AG08396 (cell line): ENCODE measurements at places on chromosomes 7 and 10.

DNA sequence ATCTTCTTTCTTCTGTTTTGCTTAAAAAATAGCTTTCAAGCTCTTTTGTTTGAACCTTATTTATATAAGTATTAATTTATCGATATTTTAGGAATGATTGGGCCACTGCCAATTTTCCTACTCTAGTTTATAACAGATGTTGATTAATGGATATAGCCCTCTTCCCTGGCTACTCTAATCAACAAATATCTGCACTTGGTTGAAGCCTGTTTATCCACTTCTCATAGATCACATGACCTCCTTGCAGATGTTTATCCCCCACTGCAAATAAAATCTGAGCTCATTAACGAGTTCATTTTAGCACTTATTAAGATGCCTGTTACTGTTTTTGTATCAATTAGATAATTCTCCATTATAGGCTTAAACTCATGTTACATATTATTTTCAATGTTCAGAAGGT lies 715.3 kb downstream of the CNTNAP2 start:
- DNase-seq: no peak

DNA sequence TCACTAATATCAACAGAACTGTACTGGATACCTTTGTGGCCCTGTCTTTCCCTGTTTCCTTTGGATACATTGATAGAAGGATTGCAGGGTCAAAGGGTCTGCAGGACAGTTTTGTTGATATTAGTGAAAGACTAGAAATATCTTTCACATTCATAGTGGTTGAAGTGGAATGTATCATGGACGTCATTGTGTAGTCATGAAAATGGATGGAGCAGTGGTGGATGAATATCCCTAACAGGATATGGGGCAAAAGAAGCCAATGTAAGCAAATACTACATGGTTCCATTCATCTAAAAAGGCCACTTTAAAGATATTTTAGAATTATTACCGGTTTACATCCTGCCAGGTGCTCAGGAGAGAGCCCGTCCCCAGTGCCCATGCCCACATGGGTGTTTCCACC lies 23.8 kb downstream of the PALD1 start:
- DNase-seq: peak; percentile 41

- no peak for DNase-seq
Observed at GRCh38 chr7:55965100-55965470, 700 bp downstream of the NIPSNAP2 start.

DNA sequence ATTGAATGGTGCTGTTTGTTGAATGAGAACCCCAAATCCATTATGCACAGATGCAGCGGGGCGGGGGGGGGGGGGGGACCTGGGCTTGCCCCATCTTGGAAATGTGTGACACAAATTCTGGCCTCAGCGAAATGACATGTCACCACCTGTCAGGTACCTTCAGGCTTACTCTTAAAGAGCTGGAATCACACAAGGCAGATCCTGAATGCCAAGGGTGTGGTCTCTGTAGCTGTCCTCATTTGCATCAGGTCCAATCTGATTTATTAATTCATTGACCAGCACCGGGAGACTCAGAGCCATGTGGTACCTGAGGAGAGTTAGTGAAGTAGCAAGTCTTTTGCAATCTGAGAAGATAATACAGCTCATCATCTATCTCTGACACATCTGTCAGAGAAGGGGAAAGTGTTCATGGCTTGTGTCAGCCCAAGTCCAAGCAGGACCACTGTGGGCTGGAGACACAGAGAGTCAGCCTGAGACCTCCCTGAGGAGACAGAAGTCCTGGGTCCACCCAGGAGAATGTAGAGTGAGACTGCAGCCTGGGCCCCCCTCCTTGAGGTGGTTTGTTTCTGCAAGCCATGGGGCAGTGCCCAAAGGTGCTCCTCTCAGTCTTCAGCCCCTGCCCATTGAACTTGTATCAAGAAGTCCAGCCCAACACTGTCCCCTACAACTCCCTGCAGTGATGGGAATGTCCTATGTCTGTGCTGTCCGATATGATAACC lies 46.7 kb downstream of the ADCYAP1R1 start:
- DNase-seq: no peak

DNA sequence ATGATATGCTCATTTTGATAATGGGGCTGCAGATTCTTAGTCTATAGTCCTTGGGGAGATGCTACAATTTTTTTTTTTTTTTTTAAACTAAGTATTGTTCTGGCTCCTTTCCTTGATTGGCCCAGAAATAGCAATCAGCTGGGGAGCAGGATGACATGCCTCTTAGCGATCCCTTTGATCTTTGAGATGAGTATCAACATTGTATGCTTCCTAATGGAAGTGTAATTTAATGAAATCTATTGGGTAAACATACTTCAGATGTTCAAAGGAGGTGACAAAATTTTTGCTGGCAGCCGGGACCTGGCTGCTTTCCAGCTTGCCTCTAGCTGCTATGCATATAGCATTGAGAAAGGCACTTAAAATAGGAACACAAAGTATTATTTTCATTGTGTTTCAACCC lies 43.5 kb downstream of the VTI1A start:
- no peak for DNase-seq

- no peak for DNase-seq
Observed at GRCh38 chr10:29621161-29621560, 13.6 kb downstream of the SVIL start.

- DNase-seq: no peak
Observed at GRCh38 chr7:81503336-81503735, 266.5 kb downstream of the HGF start.

DNA sequence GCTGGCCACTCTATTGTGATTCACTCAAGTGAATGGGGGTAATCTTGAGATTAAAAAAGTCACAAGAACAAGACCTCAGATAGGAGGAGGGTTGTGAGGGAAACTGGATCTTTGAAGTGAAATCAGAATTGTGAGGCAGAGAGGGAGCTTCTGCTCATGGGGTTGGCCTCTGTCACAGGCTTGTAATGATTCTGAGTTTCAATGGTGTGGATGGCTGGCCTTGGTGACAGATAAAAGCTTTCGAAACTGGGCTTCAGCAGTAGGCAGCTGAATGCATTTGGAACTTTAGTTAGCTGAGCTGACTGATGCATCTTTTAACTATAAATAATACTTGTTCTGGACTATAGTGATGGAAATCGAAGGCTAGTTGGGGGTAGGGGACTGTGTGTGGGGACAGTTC lies 12.2 kb downstream of the TAS2R60 start:
- no peak for DNase-seq

GRCh38 chr10:5234106-5234860 lies 37.6 kb downstream of the AKR1C4 start:
- DNase-seq: peak; percentile 20

- no peak for DNase-seq
Observed at GRCh38 chr7:69684369-69685292, 86.4 kb downstream of the AUTS2 start.

DNA sequence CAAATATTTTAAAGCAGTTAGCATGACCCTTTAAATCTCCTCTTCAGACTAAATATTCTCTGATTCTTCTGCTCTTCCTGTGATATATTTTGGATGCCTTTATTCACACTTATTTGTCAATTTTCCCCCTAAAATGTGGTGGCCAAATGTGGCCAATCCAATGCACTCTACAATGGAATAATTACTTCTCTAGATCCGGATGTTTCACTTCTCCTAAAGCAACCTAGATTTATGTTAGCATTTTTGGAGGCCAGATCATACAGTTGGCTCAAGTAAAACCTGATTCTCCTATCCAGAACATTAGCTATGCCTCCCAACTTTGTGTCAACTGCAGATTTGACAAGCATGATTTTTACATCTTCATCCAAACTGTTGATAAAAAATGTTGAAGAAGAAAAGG lies 153.7 kb downstream of the CREB5 start:
- DNase-seq: no peak

GRCh38 chr10:132107186-132107948 lies 41.6 kb downstream of the JAKMIP3 start:
- no peak for DNase-seq

GRCh38 chr10:60433684-60434083 lies 44.0 kb upstream of the ANK3 start:
- DNase-seq: no peak

GRCh38 chr7:123715198-123715597 lies 33.6 kb downstream of the WASL start:
- DNase-seq: no peak

- peak; percentile 29 for DNase-seq
Observed at GRCh38 chr10:128125416-128125943, 743 bp downstream of the MKI67 start.

DNA sequence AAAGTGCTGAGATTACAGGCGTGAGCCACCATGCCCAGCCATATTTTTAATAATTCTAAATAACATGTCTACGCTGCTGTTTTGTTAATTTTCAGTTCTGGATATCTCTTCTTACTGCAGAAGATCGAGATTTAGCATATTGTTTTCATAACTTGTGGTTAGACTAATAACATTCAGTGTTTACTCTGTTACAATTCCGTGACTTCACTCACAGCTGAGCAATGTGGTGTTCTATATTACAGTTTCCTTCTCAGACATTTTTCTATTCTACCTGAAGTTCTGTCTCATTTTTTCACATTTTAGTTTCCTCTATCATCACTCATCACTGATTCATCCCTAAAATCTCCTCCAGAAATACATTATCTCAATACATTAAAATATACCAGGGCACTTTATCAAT lies 10.9 kb downstream of the RNF32 start:
- no peak for DNase-seq

- no peak for DNase-seq
Observed at GRCh38 chr7:134845461-134845860, 66.0 kb downstream of the CALD1 start.

DNA sequence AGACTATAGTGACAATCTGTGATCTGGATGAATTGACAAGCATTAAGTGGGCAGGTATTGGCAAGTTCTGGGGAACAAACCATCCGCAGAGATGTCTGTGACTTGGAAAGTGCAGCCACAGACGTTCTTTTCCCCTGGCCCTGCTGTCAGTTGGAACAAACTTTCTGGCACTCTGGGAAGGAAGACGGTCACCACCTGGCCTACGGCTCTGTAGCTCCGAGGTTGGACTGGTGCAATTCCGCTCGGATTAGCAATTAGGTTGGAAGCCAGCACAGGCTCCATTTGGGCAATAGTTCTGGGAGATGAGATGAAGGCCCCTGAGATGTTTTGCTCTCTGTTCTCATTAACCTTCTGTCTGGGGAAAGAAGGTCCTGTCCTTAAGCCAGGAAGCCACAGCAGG lies 437.5 kb downstream of the CALN1 start:
- DNase-seq: no peak

DNA sequence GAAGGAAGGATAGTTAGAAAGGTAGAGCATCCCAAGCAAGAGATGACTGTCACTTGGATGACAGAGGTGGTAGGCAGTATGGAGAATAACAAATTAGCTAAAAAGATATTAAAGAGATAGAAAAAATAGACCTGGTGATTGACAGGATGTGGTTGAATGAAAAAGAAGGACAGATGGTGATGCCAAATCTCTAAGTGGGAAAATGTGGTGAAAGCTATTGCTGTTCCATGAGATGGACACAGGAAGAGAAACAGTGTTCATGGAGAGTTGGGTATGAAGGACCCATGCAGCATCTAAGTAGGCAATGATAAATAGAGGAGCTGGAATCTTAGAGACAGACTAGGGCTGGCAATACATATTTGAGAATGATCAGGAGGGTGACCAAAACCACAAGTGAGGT lies 30.7 kb downstream of the FAM13C start:
- DNase-seq: no peak

DNA sequence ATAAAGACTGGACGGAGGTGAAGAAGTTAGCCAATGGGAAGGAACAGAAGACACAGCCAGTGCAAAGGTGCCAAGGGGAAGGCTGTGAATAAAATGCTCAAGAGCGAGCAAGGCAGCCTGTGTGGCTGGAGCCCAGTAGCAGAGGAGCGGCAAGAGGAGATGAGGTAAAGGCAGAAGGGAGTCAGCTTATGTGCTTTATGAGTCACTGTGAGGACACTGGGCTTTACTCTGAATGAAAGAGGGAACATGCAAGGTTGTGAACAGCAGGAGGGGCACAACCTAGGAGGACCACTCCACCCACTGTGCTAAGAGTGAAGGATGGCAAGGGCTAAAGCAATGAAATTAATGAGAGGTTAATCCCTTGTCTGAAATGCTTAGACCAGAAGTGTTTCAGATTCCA lies 129.0 kb upstream of the ODAD2 start:
- no peak for DNase-seq

DNA sequence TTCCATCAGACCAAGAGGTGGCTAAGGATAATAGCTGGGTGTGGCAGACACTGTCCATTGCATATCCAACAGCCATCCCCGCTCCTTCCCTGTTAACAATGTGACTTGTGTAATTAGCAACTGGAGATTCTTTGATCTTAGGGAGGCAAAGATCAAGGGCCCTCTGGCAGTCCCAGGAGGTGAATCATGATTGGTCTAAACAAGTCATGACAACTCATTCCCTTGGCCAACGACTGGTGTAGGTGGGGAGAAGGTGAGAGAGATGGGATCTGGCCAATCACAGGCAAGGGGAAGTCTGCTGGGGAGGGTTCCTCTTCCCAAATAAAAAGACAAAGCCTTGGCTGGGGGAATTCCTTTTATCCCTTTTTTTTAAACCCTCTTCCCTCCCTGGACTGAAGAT lies 46.2 kb upstream of the COMTD1 start:
- no peak for DNase-seq

DNA sequence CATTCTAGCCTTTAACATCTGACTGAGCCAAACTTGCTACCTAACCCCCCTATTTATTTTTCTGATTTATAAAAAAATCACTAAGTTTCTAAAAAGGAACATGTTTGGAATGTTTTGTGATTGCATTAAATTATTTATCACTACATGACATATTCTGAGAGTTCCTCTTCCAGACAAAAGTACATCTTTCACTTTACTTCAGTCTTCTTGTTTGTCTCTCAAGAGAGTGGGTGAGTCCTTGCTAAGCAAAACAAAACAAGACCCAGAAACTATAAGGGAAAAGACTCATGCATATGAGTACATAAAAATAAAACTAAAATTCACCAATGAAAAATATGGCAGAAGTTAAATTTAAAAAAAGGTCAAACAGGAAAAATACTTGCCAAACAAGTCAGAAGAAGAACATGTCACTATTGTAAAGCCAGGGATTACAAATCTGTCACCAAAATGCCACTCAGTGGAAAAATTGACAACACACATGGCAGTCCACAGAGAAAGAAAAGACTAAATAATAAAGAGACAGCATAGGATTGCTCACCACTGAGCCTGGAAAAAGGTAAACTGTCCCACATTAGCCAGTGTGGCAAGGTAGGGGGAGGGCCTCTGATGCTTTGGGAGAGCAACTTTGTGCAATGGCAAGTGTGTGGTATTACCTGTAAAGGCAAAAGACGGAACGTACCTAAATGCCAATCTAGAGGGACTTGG lies 166.7 kb upstream of the ZNF32 start:
- no peak for DNase-seq
